ENCODE measurements at places on chromosomes 2 and 18.
A peak's percentile ranks its signal among the peaks of the same experiment; 100 is the strongest.

GRCh38 chr2:211996857-211997256, 541.7 kb downstream of the ERBB4 start:
- no peak for DNase-seq

DNA sequence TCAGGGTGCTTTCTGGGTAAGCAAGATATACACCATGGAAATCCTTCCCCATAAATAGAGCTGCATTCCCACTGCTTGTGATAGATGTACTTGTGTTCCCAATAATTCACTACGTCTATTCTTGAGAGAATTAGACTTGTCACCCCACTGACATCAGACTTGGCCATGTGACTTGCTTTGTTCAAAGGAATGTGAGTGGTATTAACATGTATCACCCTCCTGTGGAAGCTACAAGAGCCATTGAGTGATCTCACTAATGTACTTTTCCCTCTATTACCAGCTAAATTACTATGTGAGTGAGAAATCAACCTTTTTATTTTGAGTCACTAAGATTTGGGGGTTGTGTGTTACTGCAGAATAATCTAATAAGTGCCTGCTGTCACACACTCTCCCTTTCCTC, 176.0 kb downstream of the CCDC178 start:
- no peak for DNase-seq

DNA sequence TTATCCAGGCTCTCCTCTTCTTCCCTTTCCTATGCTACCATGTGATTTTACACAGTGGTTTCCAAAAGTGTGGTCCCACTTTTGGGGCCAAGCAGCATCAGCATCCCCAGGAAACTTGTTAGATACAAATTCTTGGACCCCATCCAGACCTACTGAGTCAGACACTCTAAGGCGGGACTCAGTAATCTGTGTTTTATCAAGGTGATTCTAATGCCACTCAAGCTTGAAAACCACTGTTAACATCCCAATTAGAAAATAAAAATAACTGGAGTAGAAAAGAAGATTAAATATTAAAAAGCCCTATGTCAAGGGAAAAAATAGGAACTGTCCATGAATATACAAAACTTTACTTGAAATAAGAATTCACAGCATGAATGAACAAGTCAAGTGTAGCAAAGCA, 10.8 kb downstream of the DSG2 start:
- DNase-seq, result no peak

- DNase-seq, result no peak
These were observed 43.0 kb downstream of the NDUFAF7 start for GRCh38 chr2:37274359-37274965.

GRCh38 chr2:46876741-46877384, 38.7 kb downstream of the MCFD2 start:
- DNase-seq, result peak; percentile 76

GRCh38 chr2:236731767-236732580, 162.3 kb downstream of the ACKR3 start:
- no peak for DNase-seq

All from HS-27A (cell line).